ENCODE measurements at places on chromosomes 11 and 22. TPM values are rescaled to one million over a fixed set of nuclear protein-coding genes. Genes with fewer than 3 reads are reported as not detected.

- DNase-seq = no peak
Observed at GRCh38 chr11:94130298-94131046, 1.8 kb downstream of the PANX1 start.

DNA sequence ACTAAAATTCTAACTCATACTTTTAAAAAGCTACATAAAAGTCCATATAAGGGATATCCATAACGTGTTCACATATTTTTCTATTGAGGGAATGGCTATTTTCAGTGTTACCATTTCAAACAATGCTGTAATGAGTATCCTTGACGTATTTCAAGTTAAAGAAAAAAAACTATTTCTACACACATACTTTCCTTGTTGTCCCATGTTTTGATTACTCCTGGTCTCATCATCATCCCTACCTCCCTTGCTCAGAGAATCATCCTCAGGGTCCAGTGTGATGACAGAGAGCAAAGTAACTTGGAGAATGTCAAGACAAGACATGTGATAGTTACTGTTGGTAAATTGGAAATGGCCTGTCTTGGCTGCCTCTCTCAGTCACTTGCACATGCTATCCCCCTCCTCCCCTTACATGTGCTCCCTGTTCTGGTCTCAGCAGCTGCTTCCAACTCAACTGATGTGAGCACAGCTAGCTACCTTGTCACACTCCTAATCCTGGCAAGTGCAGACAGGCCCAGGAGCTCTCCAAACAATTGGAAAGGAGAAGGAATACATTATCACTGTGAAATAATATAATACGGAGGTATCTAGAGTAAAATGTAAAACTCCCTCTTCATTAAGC lies 21.8 kb downstream of the NUMA1 start:
- no peak for DNase-seq

DNA sequence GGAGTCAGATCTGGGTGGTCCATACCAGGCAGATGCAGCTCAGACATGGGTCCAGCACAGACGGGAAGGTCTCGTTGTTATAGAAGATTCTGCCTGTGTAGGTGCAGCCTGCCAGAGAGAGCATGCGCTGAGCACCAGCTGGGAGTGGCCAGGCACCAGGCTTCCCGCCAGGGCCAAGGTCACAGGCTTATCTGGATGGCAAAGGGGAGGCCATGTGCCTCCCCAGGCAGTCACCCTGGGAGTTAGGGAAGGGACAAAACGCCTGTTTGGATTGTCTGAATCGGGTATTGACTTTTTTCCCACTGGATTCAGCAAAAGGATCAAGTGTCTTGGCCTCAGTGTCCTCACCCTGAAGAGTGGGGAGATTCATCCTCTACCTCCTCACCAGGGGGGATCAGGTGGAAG lies 26.5 kb downstream of the PGA5 start:
- no peak for DNase-seq

GRCh38 chr22:20957102-20957682 lies 9.9 kb upstream of the AIFM3 start:
- DNase-seq = no peak

Gene SCN2B
- 4.9 TPM for polyA plus RNA-seq

- no peak for DNase-seq
Observed at GRCh38 chr22:20566420-20567260, 59.2 kb downstream of the MED15 start.

DNA sequence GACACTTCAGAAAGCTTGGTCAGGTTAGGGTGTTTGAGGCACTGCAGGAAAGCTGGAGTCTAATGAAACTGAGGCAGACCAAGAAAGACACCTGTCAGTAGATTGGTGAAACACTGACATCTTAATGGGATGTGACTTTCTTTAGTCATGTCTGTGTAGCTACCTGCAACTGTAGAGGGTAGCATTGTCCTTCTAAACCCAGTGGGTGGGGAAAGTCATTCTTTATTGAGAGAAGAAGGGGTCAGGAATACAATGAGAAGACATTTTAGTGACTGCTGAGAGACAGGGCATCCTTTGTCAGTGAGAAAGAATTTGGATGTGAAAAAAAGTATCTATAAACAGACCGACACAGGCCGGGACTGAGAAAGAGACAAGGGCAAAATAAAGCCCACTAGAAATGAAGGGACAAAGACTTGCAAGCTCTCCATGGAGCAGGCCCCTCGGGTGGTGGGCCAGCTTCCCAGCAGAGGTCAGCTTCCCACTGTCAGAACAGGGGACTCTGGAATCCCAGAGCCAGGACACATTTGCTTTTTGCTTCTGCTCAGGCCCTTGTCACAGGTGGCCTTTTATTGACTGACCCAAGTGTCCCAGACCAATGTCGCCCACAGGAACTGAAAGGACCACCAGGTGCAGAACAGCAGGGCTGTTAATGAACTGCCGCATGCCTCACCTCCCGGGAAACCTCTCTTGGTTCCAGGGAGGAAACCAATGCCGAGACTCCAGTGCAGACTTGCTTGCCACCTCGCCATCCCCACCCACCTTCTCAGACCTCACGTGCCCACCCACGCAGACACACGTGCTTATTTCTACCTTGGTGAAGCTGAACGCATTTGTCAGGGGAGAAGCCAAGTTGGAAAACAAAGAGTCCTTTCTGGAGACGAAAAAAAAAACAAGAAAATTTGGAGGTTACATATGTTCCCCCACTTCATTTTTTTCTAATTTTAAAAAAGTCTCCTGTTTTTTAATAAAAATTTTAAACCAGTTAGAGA lies 212.8 kb downstream of the TENM4 start:
- DNase-seq = no peak

GRCh38 chr11:67648140-67648795 lies 2.3 kb downstream of the ACY3 start:
- no peak for DNase-seq

Measured in right renal pelvis (tissue), 4 donors.